Cortex of kidney (tissue), 1 donor: ENCODE measurements at places on chromosomes 11 and 22.

DNA sequence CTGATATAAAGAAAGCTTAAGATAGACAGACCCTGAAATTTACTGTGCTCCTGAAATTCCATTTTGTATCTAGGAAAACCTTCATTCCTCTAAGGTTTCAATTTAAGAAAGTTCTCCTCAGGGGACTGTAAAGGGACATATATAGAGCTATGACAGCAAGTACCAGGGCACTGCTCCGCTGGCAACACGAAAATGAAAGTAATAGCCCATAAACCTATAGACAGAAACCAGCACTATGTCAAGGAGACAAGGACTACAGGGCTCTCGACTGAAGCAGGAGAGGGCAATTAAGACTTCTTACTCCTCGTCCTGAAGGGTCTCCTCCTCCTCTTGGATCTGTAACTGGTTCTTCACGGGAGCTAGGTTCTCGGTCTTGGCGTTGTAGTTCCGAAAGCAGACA lies 6.9 kb downstream of the FEZ1 start:
- no peak for DNase-seq

GRCh38 chr22:46763051-46763705 lies 728 bp downstream of the TBC1D22A start:
- DNase-seq = no peak

- no peak for DNase-seq
These were observed 38.4 kb upstream of the PRSS23 start for GRCh38 chr11:86761978-86762377.

DNA sequence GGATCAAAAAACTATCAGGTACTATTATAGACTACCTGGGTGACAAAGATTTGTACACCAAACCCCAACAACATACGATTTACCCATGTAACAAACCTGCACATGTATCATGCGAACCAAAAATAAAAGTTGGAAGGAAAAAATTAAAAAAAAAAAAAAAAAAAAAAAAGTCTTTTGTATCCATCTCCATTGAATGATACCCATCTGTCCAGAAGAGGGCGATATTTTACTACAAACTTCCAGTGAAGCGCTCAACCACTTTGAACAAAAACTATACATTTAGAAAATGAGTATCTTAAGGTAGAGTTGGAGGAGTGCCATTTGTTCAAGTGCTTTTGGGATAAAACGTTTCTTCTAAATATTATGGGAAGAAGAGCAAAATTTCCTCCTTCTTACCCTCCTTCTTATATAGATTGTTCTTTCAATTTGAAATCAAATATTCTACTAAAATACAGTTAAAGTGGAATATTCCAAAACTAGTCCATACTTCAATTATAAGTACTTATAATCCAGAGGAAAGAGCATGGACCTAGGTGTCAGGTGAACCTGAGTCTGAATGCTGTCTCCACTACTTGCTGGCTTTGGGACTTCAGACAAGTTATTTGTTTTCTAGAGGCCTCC lies 23.3 kb downstream of the ARL14EP start:
- DNase-seq = no peak
